CD8-positive, alpha-beta memory T cell (primary cell): ENCODE measurements at places on chromosomes 2 and 18.

- no peak for DNase-seq
Observed at GRCh38 chr18:41850781-41851180, 104.3 kb upstream of the PIK3C3 start.

DNA sequence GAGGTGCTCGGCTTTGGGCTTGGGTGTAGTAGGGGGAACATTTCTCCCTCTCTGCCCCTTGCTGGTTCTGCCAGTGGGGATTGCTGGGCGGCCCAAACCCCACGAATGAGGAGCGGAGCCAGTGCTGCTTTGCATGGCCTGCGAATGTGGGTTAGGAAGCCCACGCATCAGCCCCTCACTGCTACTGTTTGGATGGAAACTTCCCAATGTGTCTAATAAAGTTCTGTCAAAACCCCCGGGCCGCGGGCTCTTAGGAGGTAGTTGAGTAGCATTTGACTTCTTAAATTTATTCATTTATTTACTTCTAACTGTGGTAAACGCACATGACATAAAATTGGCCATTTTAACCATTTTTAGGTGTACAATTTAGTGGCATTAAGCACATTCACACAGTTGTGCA, 161.3 kb upstream of the FHL2 start:
- no peak for DNase-seq

DNA sequence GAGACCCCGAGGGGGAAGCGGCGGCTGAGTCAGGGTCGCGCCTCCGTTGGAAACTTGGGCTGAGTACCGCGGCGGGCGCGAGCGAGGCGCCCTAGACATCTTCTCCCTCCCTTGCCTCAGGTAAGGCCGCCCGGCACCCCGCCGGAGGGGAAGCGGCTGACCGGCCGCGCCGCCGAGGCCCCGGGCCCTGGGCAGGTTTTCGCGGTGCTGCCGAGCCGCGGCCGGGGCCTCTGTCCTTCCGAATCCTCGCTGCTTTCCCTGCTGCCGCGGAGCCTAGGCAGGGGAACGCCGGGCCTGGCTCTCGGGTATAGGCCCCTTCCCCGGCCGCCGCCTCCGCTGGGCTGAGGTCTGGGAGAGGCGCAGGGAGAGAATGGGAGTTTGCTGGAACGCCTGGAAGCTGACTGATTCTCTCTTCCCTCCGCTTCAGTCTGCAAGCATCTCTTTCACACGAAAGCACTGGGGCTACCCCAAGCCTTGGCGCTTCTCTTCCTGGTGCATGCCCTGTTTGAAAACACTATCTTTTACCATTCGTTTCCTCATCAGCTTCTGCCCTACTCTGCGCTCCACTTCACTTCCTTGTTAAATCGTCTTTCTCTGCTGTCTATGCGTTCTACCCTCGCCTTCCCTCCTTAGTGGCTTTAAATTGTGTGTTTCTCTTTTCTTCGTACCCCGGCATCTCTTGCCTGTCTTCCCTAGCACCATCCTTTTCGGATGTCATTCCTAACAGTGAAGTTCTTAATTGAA, 652 bp downstream of the PPM1B start:
- DNase-seq = peak; percentile 67

DNA sequence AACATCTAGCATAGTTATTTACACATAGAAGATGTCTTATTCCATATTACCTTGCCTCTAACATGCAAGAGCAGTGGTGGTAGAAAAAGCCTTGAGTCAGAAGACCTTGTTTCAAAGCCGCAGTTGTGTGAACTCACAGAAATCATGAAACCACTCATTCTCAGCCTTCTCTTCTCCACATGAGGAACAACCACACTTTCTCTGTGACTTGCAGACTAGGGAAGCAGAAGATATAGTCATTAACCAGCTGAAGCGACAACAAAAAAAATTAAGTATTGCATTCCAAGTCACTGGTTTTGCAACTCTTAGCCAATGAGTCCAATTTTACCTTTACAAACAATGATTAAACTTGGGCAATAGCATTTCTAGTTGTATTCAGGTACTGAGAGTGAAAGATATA, 19.0 kb downstream of the TWSG1 start:
- DNase-seq = no peak

GRCh38 chr2:55946793-55947192, 23.2 kb upstream of the EFEMP1 start:
- DNase-seq = no peak

DNA sequence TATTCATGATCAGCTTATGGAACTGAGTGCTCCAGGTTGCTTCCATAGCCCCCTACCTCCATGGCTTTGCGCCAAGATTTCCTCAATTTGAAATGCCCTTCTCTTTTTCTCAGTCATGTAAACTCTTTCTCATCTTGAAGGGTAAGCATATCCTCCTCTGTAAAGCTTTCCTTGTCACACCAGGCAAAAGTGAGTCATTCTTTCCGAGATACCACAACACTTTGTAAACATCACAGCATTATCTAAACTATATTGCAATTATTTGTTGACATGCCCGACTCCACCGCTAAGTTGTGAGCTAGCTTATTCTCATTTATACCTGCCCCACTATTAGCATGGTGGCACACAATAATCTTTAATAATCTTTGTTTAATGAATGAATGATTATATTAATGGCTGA, 419.5 kb upstream of the CHST9 start:
- DNase-seq = no peak

DNA sequence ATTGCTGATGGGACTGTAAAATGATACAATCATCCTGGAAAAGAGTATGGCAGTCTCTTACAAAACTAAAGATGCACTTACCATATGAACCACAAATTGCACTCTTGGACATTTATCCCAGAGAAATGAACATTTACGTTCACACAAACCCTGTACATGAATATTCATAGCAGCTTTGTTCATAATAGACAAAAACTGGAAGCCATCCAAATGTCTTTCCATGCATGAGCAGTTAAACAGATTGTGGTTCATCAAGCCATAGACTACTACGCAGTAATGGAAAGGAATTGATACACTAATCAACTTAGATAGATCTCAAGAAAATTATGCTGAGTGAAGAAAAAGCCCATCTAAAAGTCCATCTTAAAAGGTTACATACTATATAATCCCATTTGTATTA, 156.1 kb upstream of the SLC39A10 start:
- DNase-seq = no peak

DNA sequence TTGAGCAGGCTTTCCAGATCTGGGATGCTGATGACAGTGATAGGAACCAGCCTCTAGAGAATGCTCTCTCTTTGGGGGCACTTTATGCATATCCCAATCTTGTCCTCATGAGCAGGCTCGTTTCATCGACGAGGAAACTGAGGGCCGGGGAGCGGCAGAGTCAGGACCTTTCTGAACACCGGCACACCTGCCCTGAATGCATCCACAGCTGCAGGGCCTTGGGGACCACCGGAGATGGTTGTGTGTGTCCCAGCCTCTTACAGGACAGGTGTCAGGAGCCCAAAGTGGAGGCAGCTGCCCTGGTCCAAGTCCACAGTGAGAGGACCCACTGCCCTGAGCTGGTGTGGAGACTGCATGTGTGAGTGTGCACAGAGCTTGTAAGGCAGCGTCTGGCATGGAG, 47.6 kb upstream of the FAHD2A start:
- DNase-seq = no peak

GRCh38 chr2:34602262-34602661, 1003.2 kb upstream of the FAM98A start:
- no peak for DNase-seq

DNA sequence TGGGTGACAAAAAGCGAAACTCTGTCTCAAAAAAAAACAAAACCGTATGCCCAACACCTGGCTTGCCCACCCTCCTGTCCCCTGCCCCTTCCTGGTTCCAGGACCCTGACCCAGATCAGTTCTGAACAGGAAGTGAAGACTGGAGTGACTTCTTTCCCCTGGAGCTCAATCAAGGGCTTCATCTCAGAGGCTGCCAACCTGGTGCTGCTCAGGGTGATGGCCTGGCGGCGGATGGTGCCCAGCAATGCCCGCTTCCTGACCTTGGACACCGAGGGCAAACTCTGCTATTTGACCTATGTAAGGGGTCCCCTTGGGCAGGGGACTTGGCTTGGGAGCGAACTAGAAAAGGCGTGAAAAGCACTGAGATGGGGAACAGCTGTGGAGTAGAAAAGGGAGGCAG, 5.9 kb downstream of the CATIP start:
- no peak for DNase-seq

- no peak for DNase-seq
Observed at GRCh38 chr18:47680488-47680887, 250.0 kb downstream of the SMAD2 start.

GRCh38 chr18:8478968-8479370, 130.3 kb upstream of the RAB12 start:
- DNase-seq = no peak

- no peak for DNase-seq
Observed at GRCh38 chr2:121075006-121075551, 209.9 kb downstream of the TFCP2L1 start.

DNA sequence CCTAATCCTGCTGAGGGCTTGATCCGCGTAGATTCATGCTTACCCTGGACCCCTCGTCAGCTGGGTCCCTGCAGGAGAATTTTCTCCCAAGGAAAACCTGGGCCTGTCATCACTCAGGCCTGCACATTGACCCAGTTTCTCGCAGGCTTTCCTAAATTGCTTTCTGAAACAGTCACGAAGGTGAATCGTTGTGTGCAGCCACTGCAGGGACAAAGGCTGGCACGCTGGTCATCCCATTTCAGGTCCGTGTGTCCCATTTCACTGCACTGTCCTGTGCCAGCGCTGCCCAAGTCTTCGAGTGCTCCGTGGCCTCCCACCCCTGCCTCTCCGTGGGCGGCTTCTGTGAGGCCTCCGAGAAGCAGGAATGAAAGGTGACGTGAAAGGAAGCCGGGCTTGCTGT, 62.8 kb upstream of the YWHAQ start:
- DNase-seq = no peak

- DNase-seq = no peak
Observed at GRCh38 chr18:63858456-63858855, 29.0 kb upstream of the SERPINB2 start.

GRCh38 chr18:24380163-24380747, 17.4 kb downstream of the OSBPL1A start:
- DNase-seq = no peak

DNA sequence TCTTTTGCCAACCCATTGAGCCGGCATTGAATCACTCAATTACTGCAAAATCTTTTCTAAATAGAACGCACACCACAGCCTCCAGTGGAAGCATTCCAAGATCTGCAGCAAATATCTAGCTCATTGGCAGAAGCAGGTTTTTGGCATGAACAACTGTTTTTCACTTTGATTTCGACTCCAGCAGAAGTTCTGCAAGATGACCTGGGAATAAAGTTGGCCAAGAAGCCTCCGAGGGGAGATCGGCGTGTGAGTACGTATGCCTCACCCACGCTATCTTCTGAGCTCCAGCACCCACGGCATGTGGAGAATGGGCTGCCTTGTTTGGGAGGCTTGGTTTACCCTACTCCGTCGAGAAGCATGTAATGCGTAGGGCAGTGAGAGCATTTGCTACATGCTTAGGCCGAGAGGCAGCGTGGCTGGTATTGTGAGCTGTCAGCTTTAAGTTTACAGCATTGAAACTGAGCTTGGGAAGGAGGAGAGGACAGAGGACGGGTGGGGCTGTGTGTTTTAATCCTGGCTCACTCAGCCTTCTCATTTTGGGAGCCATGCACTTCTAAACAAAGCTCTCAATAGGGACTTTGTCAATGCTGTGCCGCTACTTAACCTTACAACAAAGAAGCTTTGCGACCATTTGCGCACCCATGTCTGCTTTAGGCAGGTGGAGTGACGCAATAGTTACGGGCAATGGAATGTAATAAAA, 10.5 kb downstream of the PCARE start:
- DNase-seq = no peak

DNA sequence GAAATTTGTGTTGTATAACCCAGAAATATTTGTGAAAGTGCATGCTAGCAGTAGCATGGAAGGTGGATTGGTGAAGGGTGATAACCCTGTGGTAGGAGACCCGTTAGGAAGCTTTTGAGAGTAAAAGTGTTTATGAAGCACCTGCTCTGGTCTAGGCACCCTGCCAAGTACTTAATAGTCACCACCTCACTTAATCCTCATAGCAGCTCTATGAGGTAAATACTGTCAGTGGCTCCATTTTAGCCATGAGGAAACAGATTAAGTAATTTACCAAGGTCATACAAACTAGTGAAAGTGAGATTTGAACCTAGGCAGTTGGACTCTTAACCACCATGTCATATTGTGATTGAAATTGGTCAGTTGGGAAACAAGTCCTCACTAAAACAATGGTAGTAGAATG, 66.8 kb downstream of the TET3 start:
- no peak for DNase-seq

GRCh38 chr2:145669301-145669700, 1149.4 kb upstream of the ZEB2 start:
- no peak for DNase-seq

DNA sequence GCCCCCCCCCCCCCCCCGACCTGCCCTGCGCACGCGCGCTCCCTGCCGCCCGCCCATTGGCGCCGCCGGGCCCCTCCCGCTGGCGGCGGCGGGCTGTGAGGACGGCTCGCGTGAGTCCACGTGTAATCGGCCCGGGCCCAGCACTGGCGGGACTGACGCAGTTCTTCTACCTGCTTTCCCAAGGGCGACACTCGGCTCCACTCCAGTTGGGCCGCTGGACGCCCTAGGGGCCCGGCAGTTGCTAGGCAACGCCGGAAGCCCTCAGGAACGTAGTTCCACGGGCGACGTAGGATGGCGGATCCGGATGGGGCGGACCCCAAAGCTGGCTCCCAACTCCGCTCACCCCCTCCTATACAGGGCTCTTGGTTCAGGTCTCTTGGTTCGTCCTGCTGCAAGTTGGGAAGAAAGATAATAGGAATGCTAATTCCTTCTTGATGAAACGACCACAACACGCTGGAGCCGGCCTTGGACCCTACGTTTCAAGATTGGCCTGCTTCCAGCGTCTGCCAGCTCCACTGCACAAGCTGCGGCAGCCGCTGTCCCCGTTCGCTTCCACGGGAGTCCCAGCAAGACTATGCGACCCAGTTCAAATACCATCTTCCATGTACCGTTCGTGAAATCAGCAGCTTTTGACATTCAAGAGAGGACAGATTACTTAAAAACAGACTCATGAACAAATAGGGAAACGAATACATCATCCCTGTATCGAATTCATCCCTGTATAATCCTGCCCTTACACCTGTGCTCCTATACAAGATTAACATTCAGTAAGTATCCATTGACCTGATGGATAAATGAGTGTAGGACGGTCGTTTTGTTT, 415 bp upstream of the MCFD2 start:
- peak; percentile 87 for DNase-seq

- DNase-seq = peak; percentile 49
Observed at GRCh38 chr18:5309888-5310470, 14.5 kb upstream of the ZBTB14 start.

DNA sequence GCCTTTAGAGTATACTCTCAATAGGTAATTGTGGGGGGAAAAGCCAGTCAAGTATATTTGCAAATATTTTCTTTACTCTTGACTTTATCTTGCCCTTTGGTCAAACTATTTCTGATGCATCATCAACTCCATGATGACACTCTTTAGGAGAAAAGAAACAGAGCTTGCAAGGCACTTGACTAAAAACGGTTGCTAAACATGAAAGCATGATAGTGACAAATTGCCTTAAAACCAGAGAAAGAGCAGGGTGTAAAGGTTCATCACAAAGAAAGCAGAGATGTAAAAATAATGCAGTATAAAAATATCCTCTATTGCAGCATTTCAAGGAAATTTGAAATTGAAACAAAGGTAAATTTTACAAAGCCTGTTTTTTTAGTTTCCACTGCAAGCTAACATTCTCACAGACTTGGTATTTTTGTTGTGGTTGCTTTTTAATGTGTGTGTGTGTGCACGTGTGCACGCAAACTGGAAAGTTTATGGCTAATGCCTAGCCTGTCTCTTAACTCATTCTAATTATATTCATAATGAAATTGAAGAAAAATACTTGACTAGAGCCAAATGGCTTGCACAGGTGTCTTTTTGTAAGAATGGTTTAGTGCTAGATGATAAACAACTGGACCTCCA, 503.6 kb downstream of the ARHGAP15 start:
- DNase-seq = no peak

- no peak for DNase-seq
Observed at GRCh38 chr2:7773362-7774360, 856.4 kb downstream of the RNF144A start.
